Hematopoietic multipotent progenitor cell treated with erythropoietin and hydrocortisone succinate and interleukin-3 and kit ligand, for 15 days (in vitro differentiated cells): ENCODE measurements at places on chromosomes 6 and 20.

GRCh38 chr6:135328136-135328535 lies 147.0 kb downstream of the MYB start:
- no peak for DNase-seq

DNA sequence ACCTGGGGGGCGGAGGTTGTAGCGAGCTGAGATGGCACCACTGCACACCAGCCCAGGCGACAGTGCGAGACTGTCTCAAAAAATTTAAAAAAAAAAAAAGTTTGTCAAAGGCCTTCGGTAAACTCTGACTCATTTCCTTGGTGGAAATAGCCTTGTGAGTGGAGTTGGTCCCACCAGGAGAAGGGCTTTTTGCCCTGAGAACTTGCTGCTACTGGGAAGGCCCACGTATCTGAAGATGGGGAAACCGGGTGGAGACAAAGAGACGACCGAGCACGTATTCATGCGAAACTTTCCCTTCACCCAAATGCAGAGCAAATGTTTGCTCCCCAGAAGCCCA lies 51.7 kb downstream of the SLC22A23 start:
- no peak for DNase-seq

DNA sequence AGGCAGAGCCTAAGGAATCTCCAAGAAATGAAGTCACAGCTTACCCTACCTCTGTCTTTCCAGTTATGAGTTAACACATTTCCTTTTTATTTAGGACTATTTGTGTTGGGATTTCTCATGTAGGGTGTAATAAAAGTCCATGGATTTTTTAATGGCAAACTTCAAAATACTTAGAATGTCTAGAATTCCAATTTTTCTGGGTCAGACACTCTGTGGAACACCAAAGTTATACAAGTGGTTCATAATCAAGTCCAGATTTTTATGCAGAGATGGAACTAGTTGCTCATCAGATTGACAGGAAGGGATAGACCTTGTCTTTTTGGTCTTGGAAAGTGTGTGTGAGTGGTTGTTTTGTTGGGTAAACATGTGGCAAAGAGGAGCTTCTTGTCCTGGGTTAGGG lies 303.5 kb upstream of the RNF24 start:
- no peak for DNase-seq

DNA sequence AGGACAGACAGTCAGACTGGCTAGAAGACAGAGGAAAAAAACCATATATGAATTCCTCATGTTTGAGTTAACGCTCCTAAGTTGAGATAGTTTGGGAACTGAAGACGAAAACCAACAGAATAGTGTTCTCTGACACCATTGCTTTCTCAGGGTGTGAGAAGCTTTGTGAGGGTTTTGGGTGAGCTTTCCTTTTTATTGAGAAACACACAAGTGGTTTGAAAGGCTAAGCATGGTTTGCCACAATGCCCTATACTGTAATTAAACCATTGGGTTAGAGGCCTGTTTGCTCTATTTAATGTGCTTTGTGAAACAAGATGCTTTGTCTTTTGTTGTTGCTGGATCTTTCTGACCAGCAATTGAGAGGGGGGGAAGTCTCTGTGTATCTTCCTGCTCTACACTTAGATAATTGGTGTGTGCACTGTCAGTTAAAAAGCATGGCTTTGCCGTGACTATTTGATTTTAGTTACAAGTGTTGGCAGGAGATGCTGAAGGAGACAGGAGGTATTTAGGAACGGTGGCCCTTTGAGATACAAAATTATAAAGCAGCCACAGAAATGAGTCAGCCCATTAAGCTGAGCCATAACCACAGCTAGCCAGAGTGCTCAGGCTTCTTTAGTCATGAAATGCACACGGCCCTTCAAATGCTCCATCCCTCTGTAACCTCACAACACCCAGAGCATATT lies 273.0 kb upstream of the PREP start:
- no peak for DNase-seq

- DNase-seq, result no peak
Measured at GRCh38 chr6:145761584-145761983, 26.3 kb upstream of the EPM2A start.

DNA sequence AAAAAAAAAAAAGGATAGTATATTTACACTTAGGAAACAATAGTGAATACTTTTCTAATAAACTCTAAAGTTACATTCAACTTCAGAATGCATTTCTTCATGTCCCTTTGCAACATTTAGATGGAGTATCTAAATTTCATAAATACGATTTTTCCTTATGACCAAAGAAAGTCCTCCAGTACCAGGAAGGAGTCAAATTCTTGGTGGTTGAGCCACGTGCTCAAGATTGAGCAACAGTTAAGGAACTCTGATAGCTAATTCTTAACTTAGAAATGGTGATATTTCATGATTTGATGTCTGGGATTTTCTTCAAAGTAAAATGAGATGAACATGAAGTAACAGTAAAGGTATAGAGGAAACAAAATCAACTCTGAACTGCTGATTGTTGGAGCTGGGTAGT lies 92.7 kb downstream of the SASH1 start:
- no peak for DNase-seq

- no peak for DNase-seq
Measured at GRCh38 chr6:166774292-166774691, 147.2 kb upstream of the RPS6KA2 start.

- DNase-seq, result no peak
Measured at GRCh38 chr6:87763901-87764300, 61.9 kb upstream of the AKIRIN2 start.

GRCh38 chr20:18031888-18032509 lies 25.7 kb downstream of the OVOL2 start:
- DNase-seq, result no peak

DNA sequence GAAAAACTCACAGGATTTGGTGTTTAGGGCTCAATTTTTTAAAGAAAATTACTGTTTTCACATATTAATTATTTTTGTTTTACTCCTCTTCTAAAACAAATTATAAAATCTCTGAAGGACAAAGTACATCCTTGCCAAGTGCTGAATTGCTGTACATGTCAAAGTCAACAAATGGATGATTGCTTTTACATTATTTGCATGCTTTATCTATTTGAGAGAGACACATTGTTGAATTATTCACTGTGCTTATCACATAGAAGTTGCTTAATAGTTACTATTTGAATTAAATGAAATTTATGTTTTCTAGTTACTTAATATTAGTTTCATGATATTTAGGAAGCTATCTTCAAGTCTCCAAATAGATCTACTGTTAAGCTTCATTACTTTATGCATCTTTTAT lies 318.6 kb upstream of the PTCHD4 start:
- DNase-seq, result no peak

DNA sequence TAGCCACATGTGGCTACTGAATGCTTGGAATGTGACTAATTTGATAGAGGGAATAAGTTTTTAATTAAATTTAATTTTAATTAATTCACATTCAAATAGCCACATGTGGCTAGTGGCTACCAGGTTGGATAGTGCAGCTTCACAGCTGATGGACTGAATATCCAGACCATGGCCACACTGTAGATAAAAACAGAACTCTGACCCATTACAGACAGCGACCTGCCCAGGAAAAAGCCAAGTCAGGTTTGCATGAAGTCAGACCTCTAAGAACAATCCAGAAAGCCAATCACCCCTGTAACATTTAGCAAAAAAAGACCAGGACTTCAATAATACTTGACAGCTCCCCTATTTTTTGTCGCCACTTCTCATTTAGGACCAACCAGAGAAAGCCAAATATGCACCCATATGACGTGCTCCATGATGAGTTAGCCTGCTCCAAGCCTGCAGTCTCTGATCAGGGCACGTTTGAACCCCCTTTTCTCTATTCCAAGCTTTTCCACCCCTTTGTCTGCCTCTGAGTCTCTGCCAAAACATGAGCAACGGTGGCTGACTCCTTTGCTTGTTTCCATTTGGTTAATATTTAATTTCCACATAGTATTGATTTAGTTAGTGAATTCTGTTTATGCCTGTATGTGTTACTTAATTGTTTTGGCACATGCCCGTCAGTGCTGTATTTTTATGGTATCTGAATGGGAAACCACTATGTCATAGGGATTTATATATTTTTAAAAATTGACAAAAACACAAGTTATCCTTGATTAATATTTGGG lies 636.3 kb downstream of the UTRN start:
- no peak for DNase-seq

- DNase-seq, result no peak
Measured at GRCh38 chr6:118161343-118161742, 254.3 kb downstream of the SLC35F1 start.

DNA sequence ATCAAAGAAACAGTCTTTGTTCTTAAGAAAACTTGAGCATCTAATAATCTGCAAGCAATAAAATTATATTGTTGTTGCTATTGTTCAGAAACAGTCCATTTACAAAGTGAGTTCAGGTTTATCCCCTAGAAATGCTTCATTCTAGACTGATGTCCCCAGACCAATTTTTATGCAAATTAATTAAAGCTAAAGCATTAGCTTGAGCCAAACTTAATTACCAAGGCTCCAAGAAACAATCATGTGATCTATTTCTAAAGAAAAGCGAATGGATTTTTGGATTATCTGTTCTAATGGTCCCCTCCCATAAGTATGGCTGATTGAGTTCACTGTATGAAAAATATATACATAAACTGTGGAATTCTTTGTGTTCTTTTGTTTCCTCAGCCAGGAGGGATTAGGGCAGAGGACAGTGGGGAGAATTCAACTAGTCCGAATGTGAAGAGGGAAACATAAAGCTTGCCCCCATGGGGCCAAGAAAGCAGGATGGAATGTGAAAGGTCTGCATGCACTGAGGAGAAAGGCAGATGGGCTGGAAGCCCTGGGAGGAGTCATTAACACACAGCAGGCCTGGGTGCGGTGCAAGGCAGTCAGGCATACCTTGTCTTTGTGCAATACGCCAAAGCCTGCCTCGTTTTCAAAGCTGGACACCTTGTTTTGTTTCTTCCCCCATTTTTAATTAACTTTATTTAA lies 597.1 kb downstream of the KIF16B start:
- no peak for DNase-seq

DNA sequence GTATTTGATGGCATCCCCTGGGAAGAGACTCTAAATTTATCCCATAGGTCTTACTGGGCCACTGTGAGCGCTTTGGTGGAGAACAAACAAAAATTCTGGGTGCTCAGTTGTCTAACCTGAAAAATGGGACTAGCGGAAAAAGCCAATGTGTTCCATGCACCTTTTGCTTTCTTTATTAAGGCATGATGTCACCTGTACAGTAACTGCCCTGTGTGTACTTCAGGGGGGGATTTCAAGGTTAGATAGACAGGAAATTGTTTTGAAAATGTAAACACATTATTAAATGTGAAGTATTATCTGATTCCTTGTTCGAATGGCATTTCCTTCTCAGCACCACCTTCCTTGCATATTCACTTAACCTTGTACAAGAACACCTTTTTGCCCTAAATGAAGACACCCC lies 1.2 kb upstream of the EDN1 start:
- DNase-seq, result no peak

DNA sequence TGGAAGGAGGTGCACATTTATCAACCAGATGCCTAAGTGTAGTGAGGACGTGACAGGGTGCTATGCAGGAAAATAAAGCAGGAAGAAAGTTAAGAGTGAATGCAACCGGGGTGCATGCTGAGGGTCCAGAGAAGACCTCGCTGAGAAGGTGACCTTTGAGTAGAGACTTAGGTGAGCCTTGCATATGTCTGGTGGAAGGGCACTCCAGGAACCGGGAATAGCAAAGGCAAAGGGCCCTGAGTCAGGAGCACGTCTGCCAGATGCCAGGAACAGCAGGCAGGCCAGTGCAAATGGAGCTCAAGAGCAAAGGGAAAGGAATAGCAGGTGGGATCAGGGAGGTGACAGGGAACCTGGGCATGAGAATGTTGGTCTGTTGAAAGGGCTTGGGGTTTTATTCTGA lies 445.5 kb downstream of the PREX1 start:
- DNase-seq, result no peak

DNA sequence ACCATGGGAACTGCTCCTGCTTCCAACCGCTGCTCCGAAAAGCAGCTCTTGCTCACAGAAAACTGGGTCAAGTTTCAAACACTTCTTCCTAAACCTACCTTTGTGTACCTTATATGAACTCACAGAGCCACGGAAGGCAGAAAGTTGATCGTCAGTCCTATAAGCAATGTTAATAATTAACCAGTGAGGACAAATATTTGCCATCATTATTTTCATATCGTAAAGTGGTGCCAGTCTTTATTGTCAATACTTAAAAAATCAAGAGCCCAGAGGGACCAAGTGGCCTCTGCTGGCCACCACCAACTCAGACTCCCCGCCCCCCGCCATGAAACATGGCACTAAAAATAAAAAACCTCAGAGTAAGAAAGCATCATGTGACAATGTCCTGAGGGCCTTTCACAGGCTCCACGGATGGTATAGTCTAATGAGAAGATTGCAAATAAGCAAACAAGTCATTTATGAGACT lies 9.1 kb upstream of the PBOV1 start:
- DNase-seq, result no peak

DNA sequence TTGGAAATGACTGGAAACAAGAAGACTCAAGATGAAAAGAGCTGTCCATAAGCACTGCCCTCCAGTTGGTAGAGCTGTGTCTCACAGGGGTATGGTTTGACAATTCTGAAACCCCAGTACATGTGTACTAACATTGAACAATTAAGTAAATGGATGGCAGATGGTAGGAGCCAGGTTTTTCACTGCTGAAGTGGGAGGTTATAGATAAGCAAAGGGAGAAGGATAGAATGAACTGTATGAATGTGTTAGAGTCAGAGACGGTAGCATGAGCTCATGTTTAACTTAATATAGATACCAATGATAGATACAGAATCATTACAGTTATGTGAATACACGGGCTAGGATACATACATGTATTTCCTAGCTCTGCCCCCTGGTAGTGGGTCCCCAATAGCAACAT lies 95.0 kb upstream of the SIRPA start:
- no peak for DNase-seq

DNA sequence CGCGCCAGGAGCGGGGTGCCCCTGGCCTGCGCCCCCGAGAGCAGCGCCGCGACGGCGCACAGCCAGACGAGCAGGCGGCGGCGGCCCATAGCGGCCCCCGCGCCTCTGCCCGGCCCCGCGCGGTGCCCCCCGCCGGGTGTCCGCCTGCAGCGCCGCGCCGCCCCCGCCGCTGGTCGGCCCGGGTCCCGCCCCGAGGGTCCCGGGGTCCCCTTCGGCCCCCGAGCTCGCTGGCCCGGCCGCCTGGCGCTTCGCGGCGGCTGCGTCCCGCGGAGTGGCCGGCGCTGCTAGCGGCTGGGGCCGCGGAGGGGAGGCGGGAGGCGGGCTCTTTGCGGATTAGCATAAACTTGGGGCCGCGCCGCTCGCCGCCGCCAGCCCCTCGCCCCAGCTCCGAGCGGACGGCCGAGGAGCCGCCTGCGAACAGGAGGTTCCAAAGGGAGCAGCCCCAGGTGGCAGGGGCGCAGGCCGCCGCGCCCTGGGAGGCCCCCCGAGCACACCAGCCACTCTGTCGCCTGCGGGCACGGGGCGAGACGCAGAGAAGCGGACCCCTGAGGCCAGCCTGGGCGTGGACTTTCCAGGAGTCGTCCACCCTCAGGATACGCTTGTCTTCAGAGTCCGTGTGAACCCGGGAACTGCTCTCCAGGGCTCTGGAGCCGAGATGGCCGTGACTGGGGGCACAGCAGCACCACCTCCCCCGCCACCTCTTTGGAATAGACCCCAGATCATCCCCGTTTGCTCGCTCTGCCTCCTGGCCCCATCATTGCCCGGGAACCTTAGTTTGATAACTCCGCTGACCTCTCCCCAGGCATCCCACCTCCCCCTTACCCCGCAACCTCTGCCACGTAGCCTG lies at the start of gene EMILIN3:
EMILIN3 (minus strand) TSS at position 273 of the 847 bp plus-strand sequence; CDS start at position 89, 184 bp downstream.
- DNase-seq, result no peak
